ENCODE measurements at places on chromosomes 2 and 18. TPM values are rescaled to one million over a fixed set of nuclear protein-coding genes. Genes with fewer than 3 reads are reported as not detected.

DNA sequence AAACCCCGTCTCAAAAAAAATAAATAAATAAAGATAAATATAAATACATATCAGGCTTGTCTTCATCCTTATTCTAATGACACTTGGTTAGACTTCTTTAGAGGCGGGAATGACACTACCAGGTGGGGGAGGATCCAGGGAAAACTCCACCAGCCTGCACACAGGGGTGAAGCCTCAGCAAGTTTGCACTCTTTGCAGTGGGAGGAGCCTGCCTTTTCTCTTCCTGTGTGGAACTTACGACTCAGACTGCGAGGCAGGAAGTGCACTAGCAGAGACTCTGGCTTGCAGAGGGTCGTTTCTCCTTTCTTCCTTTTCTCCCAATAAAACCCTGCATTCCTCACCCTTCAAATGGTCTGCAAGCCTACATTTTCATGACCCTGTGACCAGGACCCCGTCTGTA lies 153.6 kb upstream of the CBLN2 start:
- no peak for DNase-seq

GRCh38 chr2:138919120-138919747 lies 139.0 kb upstream of the NXPH2 start:
- no peak for DNase-seq

- DNase-seq: no peak
These were observed 163.4 kb downstream of the UBE2E3 start for GRCh38 chr2:181143790-181144300.

DNA sequence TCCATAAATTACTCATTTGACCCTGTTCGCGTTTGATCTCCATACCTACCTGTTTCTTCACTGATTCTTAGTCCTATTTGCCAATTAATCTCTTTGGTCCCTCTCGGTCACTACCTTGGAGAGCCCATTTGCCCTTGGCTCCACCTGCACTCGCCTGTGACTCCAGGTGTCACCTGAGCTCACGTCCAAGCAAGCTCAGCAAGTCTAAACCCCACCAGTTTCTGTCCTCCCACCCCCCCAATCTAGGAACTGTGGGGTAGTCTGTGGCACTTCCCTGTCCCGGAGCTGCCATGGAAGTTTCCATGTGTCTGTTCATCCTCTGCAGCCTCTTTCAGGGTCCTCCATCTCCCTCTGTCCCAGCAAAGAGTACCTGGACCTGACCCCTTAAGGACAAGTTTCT lies 68.1 kb upstream of the BCL2L11 start:
- DNase-seq: no peak

DNA sequence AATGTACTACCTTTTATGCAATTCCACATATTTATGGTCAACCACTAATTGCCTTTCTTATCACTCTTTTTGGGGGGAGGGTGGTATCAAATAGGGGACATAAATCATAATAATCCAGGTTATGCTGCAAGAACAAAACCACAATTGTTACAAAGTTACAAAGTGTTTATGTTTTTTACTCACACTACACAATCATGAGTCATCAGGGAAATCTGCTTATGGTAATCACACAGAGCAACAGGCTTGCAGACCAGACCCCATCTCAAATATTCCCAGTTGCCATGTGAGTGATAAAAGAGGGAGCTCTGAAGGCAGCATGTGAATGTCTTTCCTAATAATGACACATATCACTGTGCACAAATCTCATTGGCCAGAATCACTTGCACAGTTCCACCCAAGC lies 304.7 kb upstream of the TMEFF2 start:
- no peak for DNase-seq

DNA sequence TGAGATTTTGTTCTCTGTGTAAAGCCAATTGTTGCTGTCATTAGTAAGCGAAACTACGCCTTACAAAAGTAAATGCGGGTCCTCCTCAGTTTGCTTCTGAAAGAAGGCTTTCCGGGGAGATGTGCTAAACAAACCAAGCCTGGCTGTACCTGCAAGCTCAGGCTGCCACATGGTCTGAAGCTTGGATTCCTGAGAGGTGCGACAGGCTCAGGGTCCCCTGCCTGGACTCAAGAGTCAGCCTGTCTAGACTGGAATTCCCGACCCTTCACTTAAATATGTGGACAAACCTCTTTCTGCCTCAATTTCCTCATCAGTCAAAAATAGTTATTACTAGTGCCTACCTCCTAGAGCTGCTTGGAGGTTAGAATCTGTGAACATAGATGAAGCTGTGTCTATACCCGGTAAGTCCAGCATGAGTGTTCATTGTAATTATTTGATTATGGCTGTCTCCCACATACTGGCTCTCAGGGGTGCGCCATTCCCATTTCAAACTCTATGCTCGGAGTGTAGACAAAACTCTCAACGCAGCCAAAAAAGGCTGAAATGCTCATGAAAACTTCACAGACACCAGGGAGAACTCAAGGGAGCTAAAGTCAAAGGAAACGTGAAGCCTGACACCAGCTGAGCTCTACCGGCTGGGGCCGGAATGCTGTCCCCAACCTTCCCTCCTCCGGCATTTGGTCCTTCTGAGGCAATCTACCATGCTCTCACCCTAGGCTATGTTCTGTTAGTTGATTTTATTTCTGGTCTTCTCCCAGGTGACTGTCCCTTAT lies 31.4 kb downstream of the SOWAHC start:
- no peak for DNase-seq

UGT1A4 gene
- total RNA-seq: 6.1 TPM

- DNase-seq: no peak
These were observed 1605.3 kb upstream of the ACVR2A start for GRCh38 chr2:146239392-146240135.

- DNase-seq: no peak
These were observed 6.9 kb upstream of the CXCR4 start for GRCh38 chr2:136124805-136125204.

- DNase-seq: no peak
These were observed 100.5 kb downstream of the SPOPL start for GRCh38 chr2:138602166-138602460.

GRCh38 chr18:10127729-10128128 lies 213.9 kb downstream of the VAPA start:
- DNase-seq: no peak

VWA3B gene
- total RNA-seq: not detected

- no peak for DNase-seq
These were observed 329.1 kb downstream of the SATB2 start for GRCh38 chr2:199128476-199129229.

- DNase-seq: no peak
These were observed 27.4 kb downstream of the PPP1CB start for GRCh38 chr2:28779001-28779400.

DNA sequence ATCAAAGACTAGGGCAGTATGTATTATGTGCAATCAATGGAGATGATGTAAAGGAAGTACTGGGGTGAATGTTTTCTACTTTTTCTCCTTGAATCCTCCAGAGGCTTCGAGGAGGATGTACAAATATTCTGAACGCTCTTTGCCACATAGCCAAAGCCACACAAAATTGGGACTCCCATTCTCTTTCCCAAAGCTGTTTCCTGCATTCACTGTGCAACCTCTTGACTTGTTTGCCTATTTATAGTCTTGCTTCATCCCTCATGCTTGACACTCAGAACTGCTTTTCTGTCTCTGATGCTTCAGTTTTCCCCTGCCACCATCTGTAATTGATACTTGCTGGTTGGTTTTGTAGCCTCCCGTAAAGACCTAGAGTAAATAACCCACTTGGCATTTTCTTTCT lies 208.2 kb upstream of the RBMS1 start:
- no peak for DNase-seq

TLX2 gene
- total RNA-seq: not detected

- DNase-seq: no peak
These were observed 210.7 kb downstream of the ANKRD30B start for GRCh38 chr18:14958701-14959100.

REL gene
- 23.4 TPM for total RNA-seq

- peak; percentile 61 for DNase-seq
These were observed 79.8 kb downstream of the RHOB start for GRCh38 chr2:20526708-20527107.

NBEAL1 gene
- total RNA-seq: 37.6 TPM

PTPRM gene
- total RNA-seq: 48.5 TPM

RAB6C gene
- total RNA-seq: not detected

HMSD gene
- total RNA-seq: 11.9 TPM

DNA sequence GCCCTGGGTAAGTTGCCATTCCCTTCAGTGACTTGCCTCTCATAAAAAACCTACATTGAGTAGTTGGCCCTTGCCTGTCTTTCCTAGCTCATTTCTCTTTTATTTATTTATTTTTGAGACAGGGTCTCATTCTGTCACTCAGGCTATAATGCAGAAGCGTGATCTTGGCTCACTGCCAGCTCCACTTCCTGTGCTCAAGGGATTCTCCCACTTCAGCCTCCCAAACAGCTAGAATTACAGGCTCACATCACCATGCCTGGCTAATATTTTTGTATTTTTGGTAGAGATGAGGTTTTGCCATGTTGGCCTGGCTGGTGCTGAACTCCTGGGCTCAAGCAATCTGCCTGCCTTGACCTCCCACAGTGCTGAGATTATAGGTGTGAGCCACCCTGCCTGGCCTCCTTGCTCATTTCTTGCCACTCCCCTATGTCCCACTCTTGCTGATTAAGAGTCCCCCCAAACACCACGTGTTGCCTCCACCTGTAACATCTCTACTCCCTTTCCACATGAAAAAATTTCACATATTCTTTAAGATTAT lies 12.6 kb downstream of the EVA1A start:
- no peak for DNase-seq

ASPRV1 gene
- 0.27 TPM for total RNA-seq

GRCh38 chr18:48116873-48117630 lies 186.6 kb upstream of the SMAD2 start:
- no peak for DNase-seq

GRCh38 chr18:24208270-24209035 lies 69.6 kb downstream of the CABYR start:
- DNase-seq: no peak

DNA sequence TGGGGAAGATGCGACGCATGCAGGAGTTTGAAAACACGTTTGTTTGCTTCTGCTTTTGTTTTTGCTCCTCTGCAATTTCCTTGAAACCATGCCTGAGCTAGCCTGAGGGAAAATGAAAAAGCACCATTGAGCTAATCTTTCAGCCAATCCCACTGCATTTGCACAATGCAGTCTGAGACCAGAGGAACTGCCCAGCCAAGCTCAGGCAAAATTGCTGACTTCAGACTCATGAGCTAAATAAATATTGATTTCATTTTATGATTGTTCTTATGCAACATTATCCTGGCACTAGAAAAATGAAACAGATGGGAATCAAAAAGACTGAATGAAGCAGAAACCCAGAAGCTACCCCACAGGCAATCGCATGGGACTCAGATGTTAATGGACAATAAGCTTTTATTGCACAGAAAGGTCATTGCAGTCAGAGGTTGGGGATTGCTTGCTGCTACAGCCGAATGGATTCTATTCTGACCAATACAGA lies 37.0 kb downstream of the TPRKB start:
- DNase-seq: no peak

DNA sequence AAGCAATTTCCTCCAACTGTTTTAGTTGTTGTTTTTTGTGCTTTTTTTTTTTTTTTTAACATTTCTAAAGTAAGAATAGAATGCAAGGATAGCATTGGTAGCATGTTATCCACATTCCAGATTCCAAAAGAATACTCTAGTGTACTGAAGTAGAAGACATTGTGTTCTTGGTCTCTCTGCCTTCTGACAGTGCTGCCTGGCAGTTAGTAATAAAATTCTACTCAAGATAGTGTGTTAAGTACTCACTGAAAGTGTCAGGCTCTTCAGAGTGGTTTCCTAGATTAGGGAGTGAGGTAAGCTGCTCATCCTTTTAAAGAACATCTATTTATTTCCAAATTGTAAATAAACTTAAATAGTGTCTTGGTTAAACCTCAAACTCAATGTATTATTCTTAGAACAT lies 253.7 kb downstream of the HNMT start:
- DNase-seq: no peak

- DNase-seq: no peak
These were observed 49.1 kb upstream of the IGFBP2 start for GRCh38 chr2:216584112-216584511.

OTOS gene
- not detected for total RNA-seq

GRCh38 chr2:178320011-178320585 lies 125.8 kb downstream of the OSBPL6 start:
- no peak for DNase-seq

ADD2 gene
- 0.14 TPM for total RNA-seq

DNA sequence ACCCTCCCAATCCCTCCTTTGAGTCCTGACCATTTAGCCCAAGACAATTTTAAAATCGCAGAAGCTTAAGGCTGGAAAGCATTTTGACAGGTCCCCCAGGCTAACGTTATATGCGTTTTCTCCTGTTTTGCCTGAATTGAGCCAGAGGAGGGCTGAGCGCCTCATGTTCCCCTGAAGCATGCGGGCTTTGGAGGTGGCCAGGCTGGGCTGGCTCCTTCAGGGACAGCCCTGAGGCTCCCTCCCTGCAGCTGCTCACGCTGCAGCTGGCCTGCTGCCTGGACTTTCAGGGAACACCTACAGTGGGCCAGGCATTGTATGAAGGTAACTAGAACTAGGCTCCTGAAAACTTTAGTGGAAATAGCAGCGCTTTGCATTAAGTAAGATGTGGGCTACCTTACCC lies 179.2 kb downstream of the ACKR3 start:
- no peak for DNase-seq

SIGLEC15 gene
- total RNA-seq: 0.28 TPM

DSG1 gene
- total RNA-seq: not detected

GRCh38 chr18:27355308-27355707 lies 170.2 kb upstream of the CHST9 start:
- no peak for DNase-seq

GRCh38 chr2:13255485-13255884 lies 538.7 kb downstream of the TRIB2 start:
- DNase-seq: no peak

DNA sequence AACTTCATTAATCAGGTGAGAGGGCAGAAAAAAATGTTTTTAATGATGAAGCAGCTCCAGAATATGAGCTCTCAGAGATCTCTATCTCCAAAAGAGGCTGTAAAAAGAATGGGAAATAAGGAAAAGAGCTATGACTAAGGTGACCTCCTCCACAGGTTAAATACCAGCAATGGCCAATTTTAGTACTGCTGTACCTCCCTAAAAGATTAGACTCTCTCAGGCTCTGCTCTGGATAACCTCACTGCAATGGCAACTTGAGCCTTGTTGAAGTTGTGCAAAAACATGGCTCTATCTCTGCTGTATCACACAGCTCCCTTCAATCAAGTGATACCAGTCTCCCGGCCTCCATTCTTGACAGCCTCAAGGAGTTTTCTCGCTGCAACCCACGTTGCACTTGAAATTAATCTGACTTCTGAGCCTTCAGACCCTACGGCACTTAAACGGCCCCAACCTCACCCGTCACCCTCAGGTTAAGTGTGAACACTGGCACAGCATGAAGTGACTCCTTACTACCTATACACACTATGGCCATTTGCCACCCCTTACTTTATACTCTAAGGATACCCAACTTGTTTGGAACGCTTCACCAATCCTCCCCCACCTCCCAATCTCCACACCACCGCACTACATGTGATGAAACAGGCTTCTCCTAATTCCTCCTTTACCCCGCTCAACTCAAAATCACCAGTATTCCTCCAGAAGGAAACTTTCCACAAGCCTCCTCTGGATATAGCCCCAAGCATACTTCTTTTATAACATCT lies 36.3 kb downstream of the SMAD2 start:
- DNase-seq: no peak

- no peak for DNase-seq
These were observed 2.2 kb downstream of the CBLN2 start for GRCh38 chr18:72541871-72542332.

ANKRD53 gene
- total RNA-seq: not detected
